ENCODE measurements at places on chromosomes 4 and X.

- DNase-seq = no peak
Observed at GRCh38 chrX:98068024-98068580, 1184.4 kb downstream of the RPA4 start.

GRCh38 chr4:83582289-83582785 is 46.4 kb downstream of the GPAT3 start:
- no peak for DNase-seq

- DNase-seq = no peak
Observed at GRCh38 chr4:31021008-31021407, 300.8 kb downstream of the PCDH7 start.

- DNase-seq = no peak
Observed at GRCh38 chr4:3423952-3424351, 17.8 kb upstream of the HGFAC start.

GRCh38 chrX:7941390-7942042 is 14.3 kb upstream of the PNPLA4 start:
- no peak for DNase-seq

DNA sequence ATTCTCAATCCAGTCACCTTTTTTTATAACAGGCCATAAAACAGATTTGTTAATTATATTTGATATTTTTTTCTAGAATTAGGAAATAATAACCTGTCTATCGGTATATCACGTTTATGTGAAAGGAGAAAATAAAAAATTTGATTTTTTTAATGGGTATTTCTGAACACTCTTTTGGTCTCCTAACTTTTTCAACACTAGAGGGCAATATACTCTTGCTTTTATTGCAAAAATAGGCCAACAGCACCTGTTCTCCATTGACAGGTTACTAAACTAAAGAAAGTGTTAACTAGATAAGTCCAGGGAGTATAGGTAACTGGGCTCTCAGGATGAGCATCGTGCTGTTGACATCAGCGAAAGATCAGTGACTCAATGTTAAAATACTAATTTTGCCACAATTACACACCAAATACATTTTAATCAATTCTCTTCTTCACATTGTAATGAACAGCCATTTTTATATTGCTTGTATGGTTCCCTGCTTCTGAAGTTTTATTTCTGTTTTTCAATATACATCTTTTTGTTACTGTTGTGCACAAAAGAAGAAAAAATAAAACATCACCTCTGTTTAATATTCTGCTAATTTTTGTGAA is 22.8 kb downstream of the NDST4 start:
- DNase-seq = no peak

Measured in GM12864 (cell line).